ENCODE measurements at places on chromosomes 5 and 9. TPM values are rescaled to one million over a fixed set of nuclear protein-coding genes. Genes with fewer than 3 reads are reported as not detected.

Gene REEP2
- 12.3 TPM for polyA plus RNA-seq

Gene DMRT3
- 2.1 TPM for polyA plus RNA-seq

Gene HBEGF
- 8.9 TPM for polyA plus RNA-seq

Gene PCDHGA8
- 0.47 TPM for polyA plus RNA-seq

Gene SLC6A18
- 0.11 TPM for polyA plus RNA-seq

Gene COL27A1
- 52.3 TPM for polyA plus RNA-seq

Gene OLFML2A
- 22.1 TPM for polyA plus RNA-seq

Gene CER1
- polyA plus RNA-seq = 0.44 TPM

Gene FAXDC2
- polyA plus RNA-seq = 36.1 TPM

DNA sequence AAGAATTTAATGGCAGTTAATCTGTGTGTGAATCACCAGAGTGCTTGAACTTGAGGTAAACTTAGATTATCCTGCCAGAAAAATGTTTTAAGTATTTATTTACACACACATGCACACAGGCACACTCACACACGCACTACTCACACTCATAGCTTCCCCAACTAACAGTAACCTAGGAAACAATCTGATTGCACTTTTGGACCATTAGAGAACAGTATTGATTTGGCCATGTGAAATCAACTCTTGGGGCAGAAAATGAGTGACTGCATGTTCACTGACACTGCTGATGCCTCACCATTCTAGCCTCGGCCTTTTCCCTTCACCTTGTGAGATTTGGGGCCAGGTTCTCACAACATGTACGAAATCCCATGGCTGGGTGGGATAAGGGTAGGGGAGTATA, 64.1 kb downstream of the SLC1A3 start:
- no peak for DNase-seq

- no peak for DNase-seq
Measured at GRCh38 chr5:23234197-23234596, 273.2 kb upstream of the PRDM9 start.

- no peak for DNase-seq
Measured at GRCh38 chr5:20166456-20166855, 178.5 kb upstream of the CDH18 start.

DNA sequence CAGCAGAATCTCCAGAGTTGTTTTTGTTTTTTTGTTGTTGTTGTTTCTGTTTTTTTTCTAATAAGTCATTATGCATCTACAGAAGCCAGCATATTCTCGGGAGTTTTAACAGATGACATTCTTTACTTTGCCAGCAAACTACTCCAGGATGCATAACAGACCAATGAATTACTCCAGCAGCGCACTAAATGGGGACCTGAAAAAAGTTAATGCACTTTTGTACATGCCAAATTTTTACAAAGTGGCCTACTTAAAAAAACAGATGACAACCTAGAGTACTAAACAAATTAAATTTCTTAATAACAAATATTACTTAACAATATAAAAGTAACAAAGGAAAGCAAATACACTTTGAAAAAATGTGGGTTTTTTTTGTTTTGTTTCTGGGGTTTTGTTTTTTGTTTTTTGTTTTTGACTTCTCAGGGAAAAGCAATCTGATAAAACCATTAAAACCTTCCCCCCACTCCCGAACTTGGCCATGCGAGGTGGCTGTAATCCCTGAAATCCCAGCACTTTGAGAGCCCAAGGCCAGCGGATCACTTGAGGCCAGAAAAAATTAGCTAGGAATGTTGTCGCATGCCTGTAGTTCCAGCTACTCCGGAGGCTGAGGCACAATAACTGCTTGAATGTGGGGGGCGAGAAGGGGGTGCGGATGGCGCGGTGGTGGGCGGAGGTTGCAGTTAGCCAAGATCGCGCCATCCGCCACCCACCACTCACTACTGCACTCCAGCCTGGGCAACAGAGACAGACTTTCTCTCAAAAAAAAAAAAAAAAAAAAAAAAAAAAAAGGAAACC, 352.4 kb downstream of the CETN3 start:
- DNase-seq = no peak

GRCh38 chr5:133942614-133943474, 25.6 kb downstream of the C5orf15 start:
- DNase-seq = no peak

GRCh38 chr5:150674341-150674821, 13.3 kb downstream of the MYOZ3 start:
- no peak for DNase-seq

GRCh38 chr5:137995077-137995748, 37.7 kb downstream of the FAM13B start:
- no peak for DNase-seq

GRCh38 chr9:27142299-27142930, 33.4 kb downstream of the TEK start:
- DNase-seq = no peak

DNA sequence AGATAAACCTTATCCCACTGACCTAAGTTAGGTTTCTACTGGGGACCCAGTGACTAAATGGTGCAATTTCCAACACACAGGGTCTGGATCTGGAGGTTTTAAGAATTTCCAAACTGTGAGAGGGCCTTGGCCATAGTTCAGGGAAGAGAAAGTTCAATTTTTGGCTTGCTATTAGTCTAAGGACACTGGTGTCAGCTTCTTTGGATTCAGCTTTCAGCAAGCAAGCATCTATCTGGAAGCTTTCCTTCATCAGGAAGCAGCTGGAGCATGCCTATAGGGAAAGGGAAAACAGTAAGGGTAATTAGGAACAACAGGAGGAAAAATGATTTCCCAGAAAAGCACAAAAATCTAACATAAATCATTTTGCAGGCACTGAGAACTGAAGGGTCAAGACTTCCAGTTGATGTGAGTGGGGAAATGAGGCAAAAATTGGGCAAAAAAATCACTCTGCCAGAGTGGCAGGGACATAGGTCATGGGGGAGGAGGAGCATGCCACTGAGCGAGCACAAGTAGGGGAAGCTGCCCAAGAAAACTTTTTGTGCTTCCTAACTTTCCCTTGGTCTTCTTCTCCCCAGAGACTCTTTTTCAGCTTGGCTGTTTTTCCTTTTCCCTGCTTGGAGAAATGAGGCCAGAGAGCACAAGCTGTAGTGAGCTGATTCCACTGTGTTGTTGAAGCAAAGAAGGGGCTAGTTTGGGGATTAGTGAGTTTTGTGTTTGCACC, 299.6 kb downstream of the FGF10 start:
- peak; percentile 24 for DNase-seq

- no peak for DNase-seq
Measured at GRCh38 chr5:157545610-157546310, 29.8 kb downstream of the ADAM19 start.

- DNase-seq = no peak
Measured at GRCh38 chr5:75006865-75007822, 45.2 kb downstream of the GCNT4 start.

DNA sequence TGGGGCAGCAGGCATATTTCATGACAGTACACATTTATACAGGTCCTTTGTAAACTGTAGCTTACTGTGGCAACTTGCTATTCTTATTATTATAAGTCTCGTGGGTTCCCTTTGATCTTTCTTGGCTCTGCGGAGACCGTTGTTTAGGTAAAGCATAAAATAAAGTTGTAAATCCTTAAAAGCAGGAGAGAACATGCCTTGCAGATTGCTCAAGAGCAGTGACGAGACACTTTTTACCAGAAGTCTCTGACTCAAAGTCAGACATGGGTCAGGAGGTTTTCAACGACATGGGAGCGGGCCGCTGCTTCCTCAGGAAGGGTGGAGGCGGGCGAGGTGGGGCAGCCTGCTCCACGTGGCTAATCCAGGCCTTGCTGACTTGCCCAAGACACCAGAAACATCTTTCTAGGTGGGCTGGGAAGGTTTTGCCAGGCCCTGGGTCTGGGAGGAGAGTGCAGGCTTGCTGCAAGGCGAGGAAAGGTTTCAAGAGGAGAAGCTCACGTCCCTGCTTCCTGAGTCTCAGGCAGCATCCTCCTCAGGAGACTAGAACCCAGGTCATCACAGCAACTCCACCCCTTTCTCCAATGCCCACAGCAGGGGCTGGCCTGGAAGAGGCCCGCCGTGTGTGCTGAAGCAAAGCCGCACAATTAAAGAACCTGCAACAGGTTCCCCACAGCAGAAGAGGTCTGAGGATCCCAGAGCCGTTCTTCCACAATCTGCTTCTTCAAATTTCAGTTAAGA, 6.5 kb downstream of the TBC1D2 start:
- no peak for DNase-seq

- DNase-seq = no peak
Measured at GRCh38 chr9:136157477-136158265, 39.0 kb upstream of the TMEM250 start.

DNA sequence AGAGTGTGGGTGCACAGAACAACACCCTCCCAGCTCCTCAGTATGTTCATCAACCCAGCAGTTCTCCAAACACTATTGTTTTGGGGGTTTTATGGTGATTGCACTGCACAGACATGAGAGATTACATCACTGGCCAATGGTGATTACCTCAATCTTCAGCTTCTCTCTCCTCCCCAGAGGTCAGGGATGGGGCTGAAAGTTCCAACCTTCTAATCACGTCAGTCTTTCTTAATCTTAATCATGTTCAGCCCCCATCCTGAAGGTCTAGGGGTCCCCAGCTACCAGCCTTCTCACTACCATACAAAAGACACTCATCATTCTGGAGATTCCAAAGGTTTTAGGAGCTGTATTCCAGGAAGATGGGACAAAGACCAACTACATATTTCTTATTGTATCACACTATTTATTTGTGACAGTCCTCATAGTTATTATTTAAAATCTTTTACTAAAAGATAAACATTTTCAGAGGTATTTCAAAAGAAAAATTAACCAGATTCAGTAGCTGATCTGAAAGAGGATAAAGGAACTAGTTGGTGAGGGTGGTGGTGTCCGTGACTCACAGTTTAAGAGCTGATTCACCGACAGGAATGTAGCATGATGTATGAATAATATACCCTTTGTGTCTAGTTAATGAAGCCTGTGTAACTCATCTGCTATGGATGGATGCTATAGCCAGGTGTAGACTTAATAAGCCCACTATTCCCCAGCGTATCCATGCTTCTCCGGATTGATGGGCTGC, 35.6 kb downstream of the RASEF start:
- no peak for DNase-seq

DNA sequence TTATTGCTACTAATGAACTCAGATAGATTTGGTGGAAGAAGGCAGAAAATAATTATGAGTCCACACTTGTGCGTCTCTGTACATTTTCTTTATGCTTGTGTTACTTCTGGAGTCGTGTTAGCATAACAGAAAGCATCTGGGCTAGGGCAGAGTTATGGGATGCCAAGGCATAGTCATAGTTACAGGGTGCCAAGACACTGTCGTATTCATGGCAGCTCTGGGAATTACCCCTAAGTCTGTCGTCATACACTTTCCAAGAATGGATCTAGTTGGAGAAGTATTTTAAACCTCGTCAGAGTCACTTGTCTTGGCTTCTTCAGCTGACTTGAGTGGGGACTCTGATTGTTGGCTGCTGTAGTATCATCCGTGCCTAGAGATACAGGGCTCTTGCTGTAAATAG, 27.7 kb downstream of the CAMK4 start:
- DNase-seq = no peak

DNA sequence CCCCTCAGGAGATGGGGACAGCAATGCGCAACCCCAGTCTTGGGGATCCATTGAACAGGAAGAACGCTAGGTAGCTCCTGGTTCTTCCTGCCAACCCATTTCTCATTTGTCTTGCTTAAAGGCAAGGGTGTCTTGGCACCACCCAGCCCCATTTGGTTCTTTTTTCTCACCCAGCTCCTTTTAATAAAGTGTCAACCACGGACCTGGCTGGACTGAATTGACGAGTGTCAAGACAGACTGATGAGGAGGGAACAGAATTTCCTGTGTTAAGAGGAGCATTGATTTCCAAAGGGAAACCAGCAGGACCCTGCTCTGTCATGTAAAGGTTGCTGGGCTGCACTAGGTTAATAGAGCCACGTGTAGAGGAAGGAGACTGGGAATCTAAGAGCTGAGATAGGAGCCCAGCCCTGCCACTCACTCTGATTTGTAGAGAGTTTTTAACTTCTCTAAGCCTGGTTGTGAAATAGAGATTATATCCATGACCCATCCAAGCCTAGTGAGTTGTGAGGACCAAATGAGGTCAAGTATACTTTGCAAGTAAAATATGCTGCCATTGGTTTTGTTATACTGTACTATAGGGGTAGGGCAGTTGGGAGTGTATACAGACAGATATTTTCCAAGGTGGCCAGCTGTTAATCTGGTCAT, 33.7 kb downstream of the OSTF1 start:
- no peak for DNase-seq

DNA sequence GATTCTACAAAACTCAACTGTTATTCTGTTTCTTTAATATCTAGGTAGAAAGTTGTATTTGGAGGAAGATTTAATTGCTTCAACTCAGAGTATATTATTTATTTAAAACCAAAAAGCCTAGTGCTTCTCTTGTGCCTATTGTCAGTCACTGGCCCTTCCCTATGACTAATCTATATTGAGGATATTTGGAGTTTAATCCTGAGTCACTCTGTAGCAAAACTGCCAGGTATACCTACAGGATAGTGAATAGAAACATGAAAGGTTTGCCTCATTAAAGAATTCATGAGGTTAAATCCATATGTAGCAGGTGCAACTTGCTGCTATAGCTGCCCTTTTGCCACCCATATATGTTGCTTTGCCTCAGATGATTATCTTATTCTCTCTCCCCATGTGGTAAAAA, 15.1 kb downstream of the PLK2 start:
- DNase-seq = no peak

DNA sequence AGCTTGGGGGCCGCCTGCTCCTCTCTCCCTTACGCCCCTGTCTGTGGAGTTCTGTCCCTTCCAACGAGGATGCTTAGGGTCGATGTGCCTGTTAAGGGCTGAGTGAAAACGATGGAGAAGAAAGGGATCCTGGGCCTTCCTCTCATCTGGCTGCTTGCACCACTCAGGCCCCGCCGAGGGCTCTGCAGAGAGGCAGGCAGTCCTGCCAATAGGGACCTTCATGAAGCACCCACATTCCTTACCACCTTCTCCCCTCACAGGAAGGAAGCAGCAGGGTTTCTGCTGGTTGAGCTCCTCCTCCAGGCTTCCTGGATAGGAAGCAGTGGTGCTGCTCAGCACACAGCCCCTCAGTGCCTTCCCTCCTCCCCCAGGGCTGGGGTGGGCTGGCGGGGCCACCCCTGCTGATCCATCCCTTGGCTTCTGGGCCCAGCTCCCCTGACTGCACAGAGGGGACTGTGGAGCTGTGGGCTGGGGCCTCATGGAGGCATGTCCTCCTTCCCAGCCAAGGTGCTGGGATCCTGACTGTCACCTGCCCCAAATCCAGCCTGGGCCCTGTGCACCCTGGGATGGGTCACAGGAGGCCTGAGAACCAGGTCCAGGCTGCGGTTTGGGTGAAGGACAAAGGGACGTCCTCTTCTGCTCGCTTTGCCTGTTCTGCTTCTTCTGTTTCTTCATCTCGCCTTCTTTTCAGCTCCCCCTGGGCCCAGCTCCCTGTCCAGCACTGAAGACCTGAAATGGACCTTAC, 50.5 kb downstream of the AHRR start:
- DNase-seq = no peak

DNA sequence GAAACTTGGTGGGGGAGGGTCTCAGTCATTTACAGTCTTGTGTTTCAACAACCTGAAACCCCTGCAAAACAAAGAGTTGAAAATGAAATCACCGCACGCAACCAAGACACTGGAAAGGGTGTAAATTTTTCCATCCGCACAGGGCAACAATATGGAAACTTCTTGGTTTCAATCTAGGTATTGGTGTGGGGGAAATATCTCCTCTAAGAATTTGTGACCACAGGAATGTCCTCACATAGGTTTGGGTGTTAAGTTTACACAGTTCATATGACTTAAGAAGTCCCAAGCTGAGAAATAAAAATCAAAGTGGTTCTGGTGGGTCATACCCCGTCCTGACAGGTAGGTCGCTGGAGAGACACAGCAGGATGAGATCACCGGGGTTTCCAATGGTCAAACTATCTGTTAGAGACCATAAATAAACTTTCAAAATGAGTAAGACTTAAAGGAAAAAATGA, 51.9 kb upstream of the PIP5K1B start:
- no peak for DNase-seq

GRCh38 chr9:113738496-113738892, 137.6 kb upstream of the ZNF618 start:
- DNase-seq = no peak
